Renal pelvis (tissue), 12 donors: ENCODE measurements at places on chromosomes 11 and 22.

DNA sequence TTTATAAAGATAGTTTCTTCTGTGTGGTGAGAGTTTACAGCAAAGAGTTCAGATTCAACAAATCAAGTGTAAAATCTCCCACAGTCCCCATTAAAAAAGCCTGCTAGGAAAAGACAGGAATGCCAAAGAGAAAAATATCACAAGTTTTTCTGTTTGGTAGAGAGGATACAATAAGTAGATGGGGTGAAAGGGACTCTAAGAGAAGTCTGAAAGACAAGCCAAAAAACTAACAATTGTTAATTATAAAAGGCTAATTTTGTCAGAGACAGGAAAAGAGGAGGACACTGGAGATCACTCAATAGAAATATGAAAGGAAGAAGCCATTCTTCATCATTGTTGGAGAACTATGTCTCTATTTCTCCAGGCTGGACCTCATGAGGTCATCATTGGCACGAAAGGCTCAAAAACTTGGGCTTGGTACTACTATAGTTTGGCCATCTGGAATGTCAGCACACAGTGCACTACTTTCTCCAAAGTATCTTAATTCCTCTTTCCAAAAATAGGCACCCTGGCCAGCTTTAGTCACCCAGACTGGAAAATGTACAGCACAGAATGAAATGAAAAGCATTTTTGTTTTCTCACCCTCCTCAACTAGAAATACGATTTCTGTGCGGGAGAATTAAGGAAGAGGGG, 531 bp upstream of the SOX6 start:
- no peak for DNase-seq

- DNase-seq, result no peak
Measured at GRCh38 chr11:92804388-92804966, 165.0 kb upstream of the MTNR1B start.

GRCh38 chr11:116109228-116109627, 605.0 kb upstream of the CADM1 start:
- no peak for DNase-seq

GRCh38 chr11:57158180-57158579, 23.6 kb upstream of the LRRC55 start:
- DNase-seq, result no peak

- DNase-seq, result no peak
Measured at GRCh38 chr11:68436985-68437926, 23.3 kb upstream of the PPP6R3 start.

DNA sequence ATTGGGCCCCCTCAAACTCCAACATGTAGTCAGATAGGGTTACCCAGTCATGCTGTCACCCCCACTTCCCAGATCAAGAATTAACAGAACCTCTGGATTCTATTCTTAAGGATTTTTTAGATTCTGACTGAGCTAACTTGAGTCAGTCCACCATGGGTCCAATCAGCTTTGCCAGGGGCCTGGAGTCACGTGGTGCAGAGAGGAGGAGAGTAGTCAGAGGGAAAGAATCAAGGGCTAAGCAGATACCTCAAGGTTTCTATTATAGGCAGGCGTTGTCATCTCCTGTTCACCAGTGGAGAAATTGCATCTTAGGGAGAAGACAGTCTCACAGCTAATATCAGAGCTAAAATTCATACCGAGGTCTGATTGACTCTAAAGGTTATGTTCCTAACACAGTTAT, 28.2 kb downstream of the FZD4 start:
- no peak for DNase-seq
